ENCODE measurements at places on chromosomes 7 and 10.

- no peak for DNase-seq
Observed at GRCh38 chr10:111127081-111127848, 50.4 kb downstream of the ADRA2A start.

DNA sequence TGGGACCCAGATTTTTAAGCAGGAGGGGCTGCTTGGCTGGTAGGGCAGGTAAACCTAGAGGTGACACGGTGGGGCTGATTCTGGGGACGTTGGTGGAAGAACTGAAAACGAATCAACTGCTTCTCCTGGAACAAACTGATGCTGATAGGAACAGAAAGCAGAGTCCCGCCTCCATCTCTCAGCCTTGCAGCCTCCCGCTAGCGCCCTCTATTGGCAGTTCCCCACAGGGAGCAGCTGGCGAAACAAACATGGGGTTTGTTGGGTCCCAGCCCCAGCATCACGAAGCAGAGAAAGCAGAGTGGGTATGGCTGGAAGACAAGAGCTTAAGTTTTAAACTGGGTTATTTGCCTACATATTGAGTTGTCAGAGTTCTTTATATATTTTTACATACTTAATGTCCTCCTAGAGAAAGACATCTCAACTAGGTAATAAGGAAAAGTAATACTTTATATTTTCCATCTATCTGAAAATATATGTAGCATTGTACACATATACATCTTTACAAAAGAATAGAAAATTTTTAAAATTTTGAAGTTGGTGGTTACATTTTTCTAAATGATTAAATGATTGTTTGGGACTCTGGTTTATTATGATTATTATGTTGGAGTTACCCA lies 42.3 kb upstream of the FOXI2 start:
- DNase-seq = peak; percentile 4

GRCh38 chr10:89891006-89891535 lies 189.7 kb downstream of the KIF20B start:
- DNase-seq = no peak

DNA sequence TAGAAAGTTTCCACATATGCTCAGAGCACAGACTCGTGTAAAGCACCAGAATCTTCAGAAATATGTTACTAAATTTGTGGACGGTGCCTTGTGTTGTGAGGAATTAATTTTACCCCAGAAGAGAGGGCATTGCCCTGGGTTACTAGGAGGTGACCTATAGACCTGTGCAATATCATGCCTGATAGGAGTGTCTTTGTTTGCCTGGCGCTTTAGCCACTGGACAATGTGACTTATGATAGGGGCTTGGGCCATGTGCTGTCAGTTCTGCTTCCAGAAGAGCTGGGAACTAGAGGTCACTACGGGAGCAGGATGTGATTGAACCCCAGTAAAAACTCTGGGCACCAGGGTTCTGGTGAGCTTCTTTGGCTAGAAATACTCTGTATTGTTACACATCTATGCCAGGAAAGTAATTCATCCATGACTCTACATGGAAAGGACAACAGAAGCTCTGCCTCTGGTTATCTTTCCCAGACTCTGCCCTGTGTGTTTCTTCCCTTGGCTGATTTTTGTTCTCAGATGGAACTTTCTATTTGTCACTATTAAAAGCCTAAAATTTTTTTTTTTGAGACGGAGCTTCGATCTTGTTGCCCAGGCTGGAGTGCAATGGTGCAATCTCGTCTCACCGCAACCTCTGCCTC lies 75.5 kb downstream of the SIRT1 start:
- DNase-seq = no peak

- peak; percentile 4 for DNase-seq
Observed at GRCh38 chr7:94908323-94909178, 1.2 kb downstream of the PPP1R9A start.

DNA sequence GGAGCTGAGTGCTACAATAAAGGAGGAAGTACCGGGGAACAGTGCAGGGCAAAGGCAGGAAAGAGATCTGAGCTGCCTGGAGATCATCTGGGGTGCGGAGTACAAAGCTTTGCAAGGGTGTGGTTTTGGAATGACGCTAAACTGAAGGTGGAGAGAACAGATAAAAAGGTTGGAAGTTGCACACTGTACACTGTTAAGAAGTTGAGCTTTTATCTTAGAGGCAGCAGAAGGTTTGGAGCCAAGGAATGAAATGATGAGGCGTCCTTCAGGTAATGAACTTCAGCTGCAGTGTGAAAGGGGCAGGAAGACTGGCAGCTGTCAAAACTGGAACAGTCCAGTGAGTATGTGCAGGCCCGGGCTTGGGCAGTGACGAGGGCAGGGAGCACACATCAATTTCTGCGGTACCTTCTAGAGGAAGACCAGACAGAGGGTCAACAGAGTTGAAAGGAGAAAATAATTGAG lies 7.2 kb upstream of the ANKRD61 start:
- no peak for DNase-seq

DNA sequence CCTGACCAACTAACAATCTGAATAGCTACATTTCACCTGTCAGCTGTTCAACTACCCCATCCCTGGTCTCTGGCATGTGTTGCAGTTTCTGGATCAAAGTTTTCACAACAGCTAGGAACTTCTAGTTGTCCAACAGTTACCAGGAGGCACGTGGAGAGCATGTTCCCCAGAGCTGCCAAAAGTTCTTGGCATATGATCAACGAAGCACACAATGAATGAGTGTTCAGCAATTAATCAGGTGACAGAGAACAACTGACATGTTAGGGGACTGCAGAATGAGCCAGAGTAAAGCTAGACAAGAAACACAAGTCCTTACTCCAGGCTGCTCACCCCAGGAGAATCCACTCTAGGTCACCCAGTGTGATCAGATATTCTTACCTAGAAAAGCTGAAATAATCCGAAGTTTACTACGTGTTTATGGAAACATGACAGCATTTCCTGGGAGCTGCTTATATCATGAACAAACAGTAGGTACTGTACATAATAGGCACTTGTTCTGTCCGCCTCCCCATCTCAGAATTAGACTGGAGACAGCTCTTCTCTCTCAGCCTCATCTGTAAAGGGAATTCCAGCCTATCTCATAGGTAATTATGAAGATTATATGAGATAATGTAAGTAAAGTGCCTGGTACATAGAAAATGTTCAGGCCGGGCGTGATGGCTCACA lies 50.6 kb downstream of the ZNF438 start:
- peak; percentile 55 for DNase-seq

GRCh38 chr10:17851611-17852010 lies 42.5 kb downstream of the MRC1 start:
- no peak for DNase-seq

- DNase-seq = no peak
Observed at GRCh38 chr10:30834153-30834552, 197.5 kb downstream of the ZNF438 start.

GRCh38 chr10:25261558-25261957 lies 86.8 kb downstream of the GPR158 start:
- DNase-seq = no peak

- no peak for DNase-seq
Observed at GRCh38 chr7:90955641-90956207, 308.5 kb upstream of the FZD1 start.

DNA sequence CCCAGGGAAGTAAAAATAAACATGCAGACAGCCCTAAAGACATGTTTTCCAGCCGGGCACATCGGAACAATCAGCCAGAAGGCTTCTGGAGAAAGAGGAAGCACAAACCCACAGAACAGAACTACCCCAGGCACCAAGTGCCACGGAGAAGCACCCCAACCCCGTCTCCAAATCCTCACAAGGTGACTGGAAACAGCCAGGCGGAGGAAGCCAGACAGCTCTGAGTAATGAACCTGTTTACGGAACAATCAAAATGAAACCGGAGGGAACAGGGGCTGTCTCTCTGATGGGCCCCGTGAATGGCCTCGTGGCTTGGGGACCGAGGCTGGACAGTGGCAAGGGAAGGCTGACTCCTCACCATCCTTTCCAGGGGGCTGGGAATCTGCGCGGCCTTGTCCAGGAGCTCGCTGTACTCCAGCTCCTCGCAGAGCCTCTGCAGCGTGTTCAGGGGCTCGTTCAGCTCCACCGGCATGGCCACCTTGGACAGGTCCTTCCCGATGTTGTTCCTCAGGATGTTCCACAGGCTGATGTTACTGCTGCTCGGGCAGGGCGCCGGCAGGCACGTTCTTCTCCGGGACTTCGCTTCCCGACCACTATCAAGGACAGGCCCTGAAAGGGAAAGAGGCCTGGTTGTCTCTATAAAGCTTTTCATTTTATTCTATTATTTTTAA lies 77.0 kb upstream of the GSDME start:
- DNase-seq = no peak

DNA sequence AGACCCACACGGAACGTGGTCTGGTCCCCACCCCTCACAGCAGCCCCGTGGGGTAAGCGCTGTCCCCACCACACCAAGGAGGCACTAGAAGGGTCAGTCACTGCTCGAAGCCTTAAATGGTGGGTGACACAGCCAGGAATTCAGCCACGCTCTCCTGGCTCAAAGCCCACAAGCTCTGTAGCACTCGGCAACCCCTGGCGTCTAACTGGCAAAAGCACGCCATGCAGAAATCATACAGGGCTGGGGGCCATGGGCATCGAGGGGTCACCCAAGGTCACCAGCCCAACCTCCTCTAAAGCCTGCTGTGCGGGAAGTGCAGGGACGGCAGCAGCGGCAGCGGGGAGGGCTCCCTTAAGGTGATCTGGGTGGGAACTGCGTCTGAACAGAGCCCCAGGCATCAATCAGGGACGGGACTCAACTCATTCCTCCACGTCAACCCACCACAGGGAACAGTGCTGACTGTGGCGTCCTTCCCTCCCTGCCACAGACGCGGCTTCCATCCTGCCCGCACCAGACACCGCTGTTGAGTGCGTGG lies 7.8 kb downstream of the GPER1 start:
- DNase-seq = no peak

- no peak for DNase-seq
Observed at GRCh38 chr7:157152391-157152937, 13.7 kb downstream of the UBE3C start.

GRCh38 chr7:32206987-32207386 lies 136.8 kb upstream of the PDE1C start:
- peak; percentile 24 for DNase-seq

GRCh38 chr10:34184939-34185386 lies 630.1 kb downstream of the PARD3 start:
- DNase-seq = peak; percentile 25

GRCh38 chr7:92614660-92615174 lies 24.5 kb upstream of the FAM133B start:
- no peak for DNase-seq

GRCh38 chr7:157397731-157398691 lies 61.2 kb downstream of the DNAJB6 start:
- DNase-seq = peak; percentile 78

All from fibroblast of upper back skin (primary cell).